ENCODE measurements at places on chromosomes 2 and 18. TPM values are rescaled to one million over a fixed set of nuclear protein-coding genes. Genes with fewer than 3 reads are reported as not detected.

Gene COLEC12
- not detected for total RNA-seq

Gene POTEI
- 0.87 TPM for total RNA-seq

DNA sequence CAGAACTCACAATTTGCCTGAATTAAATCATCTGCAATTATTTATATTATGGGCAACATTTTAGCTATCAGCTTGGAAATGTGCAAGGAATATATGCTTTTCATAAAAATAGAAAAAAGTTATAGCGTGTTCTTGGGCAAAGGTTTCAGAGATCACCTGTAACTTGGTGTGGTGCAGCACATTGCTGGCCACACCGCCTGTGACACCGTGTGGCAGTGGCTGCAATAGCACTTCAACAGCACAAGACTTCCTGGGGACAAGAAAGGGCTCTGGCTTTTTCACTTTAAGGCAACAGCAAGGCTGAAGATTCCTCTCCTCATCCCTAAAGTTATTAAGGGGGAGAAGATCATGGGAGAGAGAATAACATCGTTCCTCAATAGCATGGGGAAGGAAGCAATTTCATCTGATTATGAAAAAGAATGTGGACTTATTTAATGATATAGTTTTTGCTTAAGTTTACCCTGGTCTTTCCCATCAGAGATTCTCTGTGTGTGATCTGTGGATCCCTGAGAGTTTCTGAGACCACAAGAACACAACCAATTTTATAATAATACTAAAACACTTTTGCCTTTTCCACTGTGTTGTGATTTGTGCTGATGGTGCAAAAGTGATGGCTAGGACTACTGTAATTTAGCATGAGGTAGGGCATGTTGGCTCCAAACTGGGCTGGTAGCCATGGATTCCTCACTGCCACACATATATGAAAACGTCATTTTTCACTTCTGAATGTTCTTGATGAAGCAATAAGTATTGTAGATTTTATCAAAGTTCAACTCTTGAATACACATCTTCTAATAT is 15.0 kb upstream of the SERPINB3 start:
- H3K27ac ChIP-seq: no peak overlapping the region
- H3K36me3 ChIP-seq: no peaks in the 10 kb centered on the region
- no peaks in the 10 kb centered on the region for H3K4me1 ChIP-seq
- H3K27me3 ChIP-seq: no peaks in the 10 kb centered on the region
- no peak overlapping the region for H3K4me3 ChIP-seq

- no peak overlapping the region for H3K27ac ChIP-seq
- no peak for DNase-seq
- no peaks in the 10 kb centered on the region for H3K36me3 ChIP-seq
- H3K4me1 ChIP-seq: peaks cover 8% of the 10 kb centered on the region
These were observed 17.0 kb upstream of the RBMS1 start for GRCh38 chr2:160510617-160511016.

Gene ANKRD62
- not detected for total RNA-seq

DNA sequence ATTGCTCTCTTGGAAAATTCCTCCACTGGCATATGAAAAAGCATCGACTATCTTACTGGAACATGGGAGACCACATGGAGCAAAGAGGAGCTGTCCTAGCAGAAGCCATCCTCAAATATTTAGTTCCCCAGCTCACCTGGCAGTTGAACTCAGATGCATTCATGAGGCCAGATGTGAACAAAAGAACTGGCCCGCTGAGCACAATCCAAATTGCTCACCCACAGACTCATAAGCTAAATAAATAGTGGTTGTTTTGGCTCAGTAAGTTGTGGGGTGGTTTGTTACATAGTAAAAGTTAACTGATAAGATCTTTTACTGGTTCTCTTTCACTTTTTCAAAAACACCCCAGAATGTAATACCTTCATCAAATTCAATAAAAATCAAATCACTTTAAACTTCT is 108.6 kb upstream of the CWC22 start:
- H3K27ac ChIP-seq: no peak overlapping the region
- H3K4me1 ChIP-seq: no peaks in the 10 kb centered on the region

Gene REG3A
- total RNA-seq: not detected
